ENCODE measurements at places on chromosomes 12 and 14.
A peak's percentile ranks its signal among the peaks of the same experiment; 100 is the strongest.

DNA sequence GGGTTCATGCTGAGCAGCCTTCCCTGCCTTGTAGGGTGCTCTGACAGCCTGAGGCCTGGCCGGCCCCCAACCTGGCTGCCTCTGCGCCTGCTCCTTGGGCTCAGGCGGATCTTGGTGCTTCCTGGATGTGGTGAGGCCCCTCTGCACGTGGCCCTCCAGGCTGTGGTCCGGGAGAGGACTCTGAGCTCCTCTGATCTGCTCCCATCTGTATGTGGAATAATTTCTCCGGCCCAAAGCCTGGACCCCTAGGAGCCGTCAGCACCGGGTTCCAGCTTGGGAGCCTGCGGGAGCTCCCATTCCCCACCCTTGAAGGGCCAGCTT, 21.3 kb upstream of the EIF2B2 start:
- DNase-seq = no peak

DNA sequence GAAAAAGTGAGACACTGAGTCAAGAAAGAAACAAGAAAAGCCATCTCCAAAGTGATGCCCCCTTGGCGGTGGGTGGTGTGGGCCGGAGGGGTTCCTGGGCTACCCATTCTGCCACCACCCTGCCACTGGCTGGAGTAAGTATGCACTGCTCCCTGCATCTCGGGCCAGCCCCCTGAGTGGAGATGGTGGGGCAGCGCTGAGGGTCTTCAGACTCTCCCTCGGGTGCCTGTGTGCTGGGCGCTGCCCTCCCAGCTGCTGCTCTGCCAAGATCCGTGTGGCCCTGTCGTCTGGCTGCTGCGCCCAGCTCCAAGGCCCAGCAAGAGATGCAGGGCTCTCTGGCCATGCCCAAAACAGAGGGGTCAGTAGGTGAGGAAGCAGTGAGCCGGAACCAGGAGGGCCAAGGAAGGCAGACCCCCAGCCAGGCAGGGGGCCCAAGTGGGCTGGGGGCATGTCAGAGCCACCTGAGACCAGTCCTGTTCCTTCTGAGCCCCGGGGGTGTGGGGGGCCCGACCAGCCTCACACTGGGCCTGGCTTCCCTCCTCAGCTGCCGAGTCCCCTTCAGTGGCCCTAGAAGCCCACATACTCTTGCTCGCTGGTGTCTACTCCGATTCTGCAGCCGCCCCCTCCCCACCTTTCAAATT, 5.2 kb downstream of the GPR132 start:
- no peak for DNase-seq

DNA sequence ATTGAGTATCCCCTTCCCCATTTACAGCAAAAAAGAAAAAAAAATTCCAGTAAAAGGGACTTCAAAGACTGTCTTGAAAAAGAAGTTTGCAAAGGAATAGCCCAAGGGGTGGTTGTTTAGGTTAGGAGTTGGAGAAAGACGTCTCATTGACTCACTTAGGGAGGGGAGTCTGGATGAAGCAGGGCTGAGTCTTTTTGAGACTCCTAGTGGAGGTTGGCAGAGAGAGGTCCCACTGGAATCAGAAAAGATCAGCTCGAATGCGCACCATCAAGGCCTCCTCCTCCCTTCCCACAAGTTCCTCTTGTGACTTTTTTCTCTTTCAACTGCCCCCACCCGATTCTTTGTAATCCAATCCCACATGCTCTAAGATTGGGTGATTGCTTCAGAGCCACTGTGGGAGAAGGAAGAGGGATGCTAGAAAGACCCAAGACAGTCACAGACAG, 1.9 kb downstream of the ARHGEF40 start:
- DNase-seq = no peak

GRCh38 chr14:54629183-54629582, 62.3 kb downstream of the SAMD4A start:
- DNase-seq = no peak

DNA sequence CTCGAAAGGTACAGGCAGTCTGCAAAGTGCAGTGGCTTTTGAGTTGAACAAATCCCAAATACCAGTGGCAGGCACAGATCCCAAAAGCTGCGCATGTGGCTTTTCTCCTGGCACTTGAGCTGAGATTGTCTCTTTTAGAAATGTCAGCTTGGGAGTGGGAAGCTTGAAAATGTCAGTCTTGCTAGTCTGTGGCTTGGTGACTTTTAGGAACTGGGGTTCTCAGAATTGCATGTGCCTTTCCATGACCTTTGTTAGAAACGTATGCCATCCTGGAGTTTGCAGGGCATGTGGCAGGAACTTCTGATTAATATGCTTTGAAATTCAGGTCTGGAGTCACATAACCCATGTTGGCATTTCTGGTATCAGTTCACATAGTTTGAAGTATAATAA, 182.1 kb downstream of the CHST11 start:
- DNase-seq = no peak

- no peak for DNase-seq
Observed at GRCh38 chr12:104969343-104969742, 11.3 kb upstream of the SLC41A2 start.

- DNase-seq = no peak
Observed at GRCh38 chr14:78143489-78144145, 26.6 kb upstream of the NRXN3 start.

DNA sequence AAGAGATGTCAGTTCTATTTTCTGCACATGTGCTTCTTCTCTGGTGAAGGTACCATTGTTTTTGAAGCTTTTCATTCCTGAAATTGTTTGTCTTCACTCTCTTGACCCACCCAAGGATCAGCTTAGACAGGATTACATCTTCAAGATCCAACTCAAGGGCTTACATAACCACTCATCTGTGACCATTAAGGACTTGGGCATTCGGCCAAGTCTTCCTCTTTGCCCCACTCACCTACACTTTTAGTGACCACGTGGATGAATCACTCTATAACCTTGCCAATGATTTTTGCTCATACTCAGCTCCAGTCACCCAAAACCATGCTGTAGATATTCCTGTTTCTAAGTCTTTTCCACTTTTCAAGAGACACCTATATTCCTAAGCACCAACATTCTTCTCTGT, 36.5 kb upstream of the SSTR1 start:
- no peak for DNase-seq

DNA sequence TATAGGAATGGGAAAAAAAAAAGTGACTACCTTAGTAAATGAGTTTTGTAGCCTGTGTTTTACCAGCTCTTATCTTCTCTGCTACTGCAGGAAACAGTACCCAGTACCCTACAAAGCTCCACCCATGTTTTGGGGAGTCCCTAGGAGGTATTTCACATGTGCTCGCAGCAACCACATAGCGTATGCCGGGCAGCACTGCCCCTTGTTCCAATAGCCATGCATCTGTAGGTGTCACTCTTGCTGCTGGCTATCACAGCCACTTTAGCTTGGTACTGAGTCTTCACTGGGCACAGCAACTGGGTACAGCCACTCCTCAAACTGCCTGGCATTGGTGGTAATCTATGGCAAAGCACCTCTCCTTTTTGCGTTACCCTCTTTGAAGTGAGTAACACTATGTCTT, 2.0 kb upstream of the MDM1 start:
- peak; percentile 35 for DNase-seq

DNA sequence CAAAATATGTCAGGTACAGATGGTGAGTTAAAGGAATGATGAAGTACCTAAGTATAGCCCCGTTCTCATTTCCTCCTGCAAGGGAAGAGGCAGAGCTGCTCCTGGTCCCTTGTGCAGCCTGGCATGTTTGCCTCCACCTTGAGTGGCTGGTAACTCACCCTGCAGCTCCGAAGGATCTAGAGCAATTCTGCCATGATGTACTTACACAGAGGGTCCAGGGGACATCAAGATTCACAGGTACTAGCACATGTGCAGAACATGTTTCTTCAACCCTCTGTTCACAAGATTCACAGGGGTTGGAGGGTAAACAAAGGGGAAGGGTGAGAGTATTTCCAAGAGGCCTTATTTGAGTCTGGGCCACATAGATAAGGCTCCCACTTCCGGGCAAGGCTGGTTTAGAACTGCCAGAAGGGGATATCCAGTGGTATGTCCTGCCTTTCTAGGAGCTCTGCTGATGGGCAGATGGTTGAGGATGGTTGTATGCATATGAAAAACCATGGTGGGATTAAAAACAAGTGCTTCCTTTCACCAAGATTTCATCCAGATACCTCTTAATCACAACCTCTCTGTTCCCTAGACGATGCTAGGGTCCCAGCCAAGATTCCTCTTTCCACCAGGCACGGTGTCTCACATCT, 7.7 kb downstream of the DCTN2 start:
- DNase-seq = no peak
